ENCODE measurements at places on chromosomes 3 and 15.

GRCh38 chr15:33310481-33311311, at the start of gene RYR3:
RYR3 (plus strand) TSS chr15:33310967; CDS start chr15:33311046, 79 bp downstream.
- DNase-seq = no peak

DNA sequence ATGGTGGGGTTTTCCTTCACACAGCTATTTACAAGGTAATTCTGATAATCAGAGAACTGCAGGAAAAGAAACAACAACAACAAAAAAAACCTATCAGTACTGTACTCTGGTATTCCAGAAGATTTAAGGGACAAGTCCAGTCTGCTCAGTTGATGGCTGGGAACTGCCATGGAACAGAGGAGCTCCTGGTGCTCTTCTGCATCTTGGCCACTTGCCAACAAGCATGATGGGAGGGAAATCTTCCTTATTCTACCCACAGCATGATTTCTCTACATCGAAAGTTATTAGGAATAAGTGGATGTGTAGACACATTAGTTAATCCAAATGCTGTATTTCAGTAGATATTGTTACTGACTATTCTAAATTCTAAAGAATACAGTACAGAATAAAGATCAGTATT, 51.7 kb downstream of the RASGRP1 start:
- DNase-seq = no peak

DNA sequence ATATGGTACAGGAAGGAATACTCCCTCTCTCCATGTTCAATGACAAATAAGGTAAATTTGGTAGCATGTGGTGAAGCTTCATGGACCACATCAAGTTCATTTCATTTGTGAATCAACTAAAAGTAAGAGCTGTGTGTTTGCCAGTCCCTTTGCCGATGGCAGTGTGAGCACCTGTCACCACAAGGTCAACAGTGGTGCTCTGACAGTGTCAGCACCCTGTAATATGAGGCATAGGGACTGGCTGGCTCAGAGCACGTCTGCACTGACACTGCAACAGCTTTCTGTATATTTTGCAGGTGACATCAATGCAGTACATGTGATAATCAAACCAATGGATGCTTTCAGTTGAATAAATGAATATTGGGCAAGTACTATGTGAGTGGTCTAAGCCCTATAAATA, 852.4 kb downstream of the TUSC7 start:
- DNase-seq = no peak

GRCh38 chr3:134103470-134103869, 73.7 kb upstream of the SLCO2A1 start:
- DNase-seq = no peak

DNA sequence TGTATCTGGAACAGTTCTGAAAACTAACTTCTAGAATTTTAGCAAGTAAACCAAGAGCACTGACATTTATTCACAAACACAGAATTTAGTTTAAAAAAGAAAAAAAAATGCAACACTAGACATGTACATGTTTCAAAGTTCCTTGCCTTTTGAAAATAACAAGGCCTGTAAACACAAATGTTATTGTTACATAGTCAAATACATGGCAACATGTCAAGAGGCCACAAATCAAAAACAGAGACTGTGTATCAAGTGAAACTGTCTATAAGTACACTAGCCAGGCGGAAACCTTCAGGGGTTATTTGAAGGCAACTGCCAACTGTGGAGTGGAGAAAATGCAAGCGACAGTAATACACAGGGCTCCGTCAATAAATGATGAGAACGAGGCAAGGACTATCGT, 547.6 kb downstream of the FOXP1 start:
- DNase-seq = no peak

DNA sequence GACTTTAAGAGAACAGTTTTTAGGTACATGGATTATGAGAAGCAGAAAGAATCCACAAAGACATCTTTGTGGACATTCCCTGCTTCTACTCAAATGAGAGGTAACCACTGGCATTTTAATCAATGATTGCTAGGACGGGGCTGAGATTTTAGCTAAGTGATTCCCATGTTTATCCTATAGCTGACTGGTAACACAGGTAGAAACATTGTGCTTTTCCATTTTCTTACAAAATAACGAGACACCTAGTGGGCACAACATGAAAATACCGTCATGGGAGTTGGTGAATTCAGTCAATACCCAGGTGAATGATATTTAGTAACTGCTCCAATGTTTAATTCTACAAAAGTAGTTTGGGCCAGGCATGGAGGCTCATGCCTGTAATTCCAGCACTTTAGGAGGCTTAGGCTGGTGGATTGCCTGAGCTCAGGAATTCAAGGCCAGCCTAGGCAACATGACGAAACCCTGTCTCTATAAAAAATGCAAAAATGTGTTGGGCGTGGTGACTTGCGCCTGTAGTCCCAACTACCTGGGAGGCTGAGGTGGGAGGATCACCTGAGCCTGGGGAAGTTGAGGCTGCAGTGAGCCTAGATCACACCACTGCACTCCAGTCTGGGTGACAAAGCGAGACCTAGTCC, 37.2 kb upstream of the DENND4A start:
- DNase-seq = peak; percentile 8

DNA sequence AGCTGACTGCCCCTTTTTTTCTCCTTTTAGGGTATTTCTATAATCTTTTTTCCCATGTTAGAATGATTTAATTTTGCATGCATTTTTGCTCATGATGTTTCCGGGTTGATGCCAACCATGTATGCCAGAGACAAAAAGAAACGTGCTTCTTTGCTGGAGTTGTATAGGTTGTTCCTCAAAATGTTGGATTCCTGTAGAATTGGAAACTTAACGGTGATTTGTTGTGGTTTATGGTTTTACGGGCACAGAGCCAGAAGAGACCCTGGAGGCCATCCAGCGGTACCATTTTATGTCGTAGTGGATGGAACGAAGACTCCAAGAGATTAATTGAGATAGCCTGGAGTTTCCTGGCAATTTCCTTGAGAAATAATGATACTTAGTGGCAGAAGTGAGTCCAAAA, 481.5 kb upstream of the RGMA start:
- DNase-seq = no peak

DNA sequence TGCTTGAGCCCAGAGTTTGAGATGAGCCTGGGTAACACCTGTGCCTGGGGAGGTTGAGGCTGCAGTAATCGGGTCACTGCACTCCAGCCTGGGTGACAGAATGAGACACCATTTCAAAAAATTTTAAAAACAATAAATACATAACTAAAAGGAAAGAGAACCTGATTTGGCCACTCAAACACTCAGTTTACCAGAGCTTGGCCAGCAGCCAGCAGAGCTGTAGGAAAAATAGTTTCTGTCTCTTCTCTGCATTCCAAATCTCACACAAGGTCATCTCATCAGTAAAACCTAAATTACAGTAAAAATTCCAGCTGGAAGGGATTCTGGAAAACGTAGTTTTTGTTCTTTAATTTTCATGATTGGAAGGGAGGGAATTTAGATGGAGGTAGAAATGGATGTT, 7.8 kb upstream of the PPM1L start:
- no peak for DNase-seq

- DNase-seq = no peak
Observed at GRCh38 chr3:38165722-38166387, 518 bp downstream of the OXSR1 start.

DNA sequence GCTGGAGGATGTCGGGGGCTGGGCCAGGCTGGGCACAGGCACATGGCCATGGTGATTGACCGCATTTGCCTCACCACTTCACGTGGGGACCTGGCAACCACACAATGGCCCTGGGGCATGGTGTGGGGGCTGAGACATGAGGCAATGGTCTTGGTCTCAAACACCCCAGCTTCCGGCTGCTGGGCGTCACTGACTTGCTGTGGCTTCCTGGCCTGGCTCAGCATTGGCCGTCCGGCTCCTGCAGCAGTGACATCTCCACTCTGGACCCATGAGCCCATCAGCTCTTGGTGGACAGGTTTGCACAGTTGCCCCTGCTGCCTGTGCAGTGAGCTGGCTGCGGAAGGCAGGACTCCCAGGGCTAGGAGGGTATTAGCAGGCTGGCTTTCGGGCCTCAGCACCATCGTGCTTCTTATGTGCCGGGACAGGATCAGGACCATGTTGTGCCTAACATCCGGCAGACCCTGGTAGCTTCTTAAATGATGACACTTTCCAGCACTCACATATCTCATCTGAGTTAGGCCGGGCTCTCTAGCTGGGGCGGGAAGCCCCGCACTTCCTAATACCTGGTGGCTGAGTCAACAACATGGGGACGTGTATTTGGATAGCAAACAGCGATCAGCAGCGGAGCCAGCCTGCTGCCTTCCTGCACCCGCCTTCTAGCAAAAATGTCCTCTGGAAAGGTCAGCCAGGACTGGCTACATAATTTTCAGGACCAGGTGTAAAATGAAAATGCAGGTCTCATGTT, 34.1 kb downstream of the ZNF710 start:
- DNase-seq = peak; percentile 95

DNA sequence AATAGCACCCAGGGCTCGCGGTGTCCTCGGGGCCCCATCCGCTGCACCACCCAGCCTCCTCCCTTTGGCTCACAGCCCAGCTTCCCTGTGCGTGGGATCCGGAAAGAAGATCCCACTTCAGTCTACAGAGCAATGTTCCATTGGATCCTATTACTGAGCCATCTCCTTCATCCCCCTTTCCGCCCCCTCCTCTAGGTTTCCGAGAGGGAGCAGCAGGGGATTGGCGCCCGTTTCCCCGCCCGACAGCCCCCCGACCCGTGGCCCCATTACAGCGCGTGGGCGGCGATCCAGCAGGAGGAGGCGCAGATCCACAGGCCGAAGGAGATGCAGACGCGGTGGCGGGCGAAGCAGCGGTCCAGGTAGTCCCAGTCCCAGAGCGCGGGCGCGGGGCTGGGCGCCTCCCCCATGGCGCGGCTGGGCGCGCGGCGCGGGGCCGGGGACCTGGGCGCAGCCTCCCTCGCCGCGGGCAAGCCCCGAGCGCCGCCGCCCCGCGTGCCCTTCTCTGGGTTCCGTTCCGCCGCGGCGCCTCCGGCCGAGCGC, 340 bp downstream of the TMEM44 start:
- DNase-seq = no peak

- DNase-seq = no peak
Observed at GRCh38 chr15:73244333-73244732, 124.4 kb downstream of the HCN4 start.

DNA sequence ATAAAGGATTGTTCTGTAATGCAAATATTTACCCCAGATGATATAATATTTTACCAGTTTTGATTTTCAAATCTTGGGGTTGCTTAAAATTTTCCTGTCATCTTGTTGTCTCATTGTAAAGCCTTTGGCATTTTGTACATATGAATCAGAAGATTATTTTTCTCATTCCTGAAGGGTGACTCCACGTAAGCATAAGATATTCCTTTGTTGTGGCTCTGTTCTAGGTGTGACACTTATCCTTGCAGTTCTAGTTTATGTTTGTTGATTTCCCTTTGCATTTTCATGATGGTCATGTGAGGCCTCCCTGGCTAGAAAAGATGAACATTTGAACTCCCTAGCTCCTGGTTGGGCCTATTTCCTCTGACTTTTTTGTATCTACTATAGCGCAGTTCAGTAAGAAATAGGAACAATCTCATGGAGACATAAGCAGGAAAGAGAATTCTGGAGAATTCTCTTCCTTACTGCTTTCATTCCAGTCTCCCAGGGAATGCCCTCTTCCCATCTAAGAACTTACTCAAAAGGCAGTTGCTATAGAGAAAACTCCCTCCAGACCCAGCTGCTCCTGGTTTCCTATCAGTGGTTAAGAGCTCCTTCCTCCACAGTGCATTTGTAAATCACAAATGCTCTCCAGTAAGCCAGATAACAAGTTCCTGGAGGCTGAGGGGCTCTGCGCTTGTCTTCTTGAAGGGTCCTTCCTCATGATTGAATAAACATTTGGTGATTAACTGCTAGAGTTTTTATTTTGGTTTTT, 124.7 kb downstream of the WNT5A start:
- DNase-seq = no peak

- DNase-seq = no peak
Observed at GRCh38 chr3:45003859-45004258, 22.2 kb upstream of the CLEC3B start.

- no peak for DNase-seq
Observed at GRCh38 chr15:44738340-44738984, 2.1 kb downstream of the TRIM69 start.

- no peak for DNase-seq
Observed at GRCh38 chr3:62193586-62194345, 179.6 kb downstream of the FEZF2 start.

GRCh38 chr3:10178892-10179291, 14.2 kb downstream of the IRAK2 start:
- no peak for DNase-seq

DNA sequence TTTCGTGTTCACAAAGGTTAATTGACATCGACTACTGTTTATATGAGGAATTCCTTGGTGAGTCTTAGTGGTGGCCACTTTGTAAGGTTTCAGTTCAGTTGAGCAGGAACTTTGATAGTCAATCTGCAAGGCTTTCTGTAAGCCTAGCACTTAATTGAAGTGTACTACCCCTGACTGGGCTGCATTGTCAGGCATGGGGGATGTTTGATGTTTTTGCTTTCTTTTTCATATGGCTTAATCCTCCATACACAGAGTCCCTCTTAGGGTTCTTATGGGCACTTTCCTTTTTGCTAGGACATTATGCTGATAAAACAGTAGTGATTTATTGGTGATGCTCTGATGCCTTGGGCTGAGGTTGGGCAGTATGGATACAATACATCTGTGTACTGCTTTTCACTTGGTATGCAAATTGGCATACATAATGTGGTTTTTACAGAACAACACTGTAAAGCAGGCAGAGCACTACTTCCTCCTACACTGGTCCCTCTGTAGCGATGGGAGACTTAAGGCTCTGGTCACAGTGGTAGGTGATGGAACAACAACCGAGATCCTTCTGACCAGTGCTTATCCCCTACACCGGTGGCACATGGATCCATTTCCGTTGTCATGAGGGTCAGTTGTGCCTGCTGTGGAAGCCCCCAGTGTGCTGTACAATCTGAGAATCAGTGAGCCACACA, 261.0 kb downstream of the MFSD1 start:
- no peak for DNase-seq
